ENCODE measurements at places on chromosomes 11 and 22. TPM values are rescaled to one million over a fixed set of nuclear protein-coding genes. Genes with fewer than 3 reads are reported as not detected.

GRCh38 chr11:83449338-83449913 lies 163.3 kb upstream of the CCDC90B start:
- H3K27ac ChIP-seq, result no peak overlapping the region
- H3K36me3 ChIP-seq, result no peaks in the 10 kb centered on the region
- H3K4me3 ChIP-seq, result no peak overlapping the region
- DNase-seq, result no peak

GRCh38 chr11:45026835-45027234 lies 76.2 kb upstream of the TP53I11 start:
- peaks cover 9% of the 10 kb centered on the region for H3K4me1 ChIP-seq

DNA sequence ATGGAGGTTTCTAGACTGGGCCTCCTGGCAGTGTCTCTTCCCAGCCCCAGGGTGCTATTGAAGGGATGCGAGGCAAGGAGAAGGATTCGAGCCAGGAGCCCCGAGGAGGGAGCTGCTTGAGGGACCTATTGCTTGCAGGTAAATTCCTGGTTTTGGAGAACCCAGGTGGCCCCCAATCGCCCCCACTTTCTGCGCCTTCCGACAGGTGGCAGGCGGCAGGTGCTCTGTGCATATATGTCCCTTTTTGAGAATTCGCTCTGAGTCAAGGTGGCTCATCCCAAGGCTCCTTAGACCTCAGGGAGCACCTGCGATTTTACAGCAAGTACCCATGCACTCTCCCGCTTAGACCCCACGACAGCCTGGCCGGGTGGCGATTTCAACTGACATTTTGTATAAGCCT lies 40.3 kb upstream of the SHISAL1 start:
- no peak for DNase-seq
- no peaks in the 10 kb centered on the region for H3K27me3 ChIP-seq
- no peak overlapping the region for H3K27ac ChIP-seq
- no peak overlapping the region for H3K4me3 ChIP-seq
- peaks cover 4% of the 10 kb centered on the region for H3K4me1 ChIP-seq
- no peaks in the 10 kb centered on the region for H3K36me3 ChIP-seq

The RAG2 gene
- total RNA-seq, result not detected

The SUSD2 gene
- 2.1 TPM for total RNA-seq

The NCF4 gene
- total RNA-seq, result not detected

The MRGPRX3 gene
- not detected for total RNA-seq
